ENCODE measurements at places on chromosomes 16 and 17.

DNA sequence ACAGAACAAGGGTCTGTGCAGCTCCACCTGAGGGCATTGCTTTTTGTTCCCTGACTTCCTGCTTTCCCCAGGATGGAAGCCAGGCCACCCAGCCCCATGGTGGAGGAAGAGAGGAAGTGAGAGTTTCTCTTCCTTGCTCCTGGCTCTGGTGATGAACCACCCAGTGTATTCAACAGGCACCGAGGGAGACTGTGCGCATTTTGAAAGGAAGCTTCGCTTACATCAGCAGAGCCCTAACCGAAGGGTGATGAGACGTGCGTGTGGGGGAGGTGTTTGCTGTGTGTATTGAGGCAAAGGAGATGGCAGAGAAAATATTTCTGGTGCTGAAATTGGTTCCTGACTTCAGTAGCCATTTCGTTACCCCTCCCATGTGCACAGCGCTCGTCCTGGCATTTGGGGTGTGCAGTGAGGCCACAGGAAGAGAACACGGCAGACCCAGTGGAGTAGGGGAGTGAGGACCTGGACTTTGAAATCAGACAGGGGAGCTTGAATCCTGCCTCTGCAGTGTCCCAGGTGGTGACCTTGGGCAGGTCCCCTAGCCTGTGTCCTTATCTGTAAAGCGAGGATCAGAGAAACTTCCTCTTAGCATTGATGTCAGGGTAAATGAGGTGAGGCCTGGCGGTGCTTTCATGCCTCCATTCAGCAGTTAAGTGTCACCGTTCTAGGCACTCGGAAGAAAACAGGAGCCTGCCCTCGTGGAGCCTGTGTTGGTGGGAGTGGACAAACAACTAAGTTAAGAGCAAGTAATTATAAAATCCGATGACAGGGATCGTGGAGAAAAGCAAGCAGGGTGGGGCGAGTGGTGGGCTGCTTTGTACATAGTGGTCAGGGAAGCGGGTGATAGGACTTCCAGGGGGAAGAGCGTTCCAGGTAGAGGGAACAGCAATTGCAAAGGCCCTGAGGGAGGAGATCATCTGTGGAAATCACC, 7.4 kb downstream of the CMIP start:
- DNase-seq, result peak; percentile 76

DNA sequence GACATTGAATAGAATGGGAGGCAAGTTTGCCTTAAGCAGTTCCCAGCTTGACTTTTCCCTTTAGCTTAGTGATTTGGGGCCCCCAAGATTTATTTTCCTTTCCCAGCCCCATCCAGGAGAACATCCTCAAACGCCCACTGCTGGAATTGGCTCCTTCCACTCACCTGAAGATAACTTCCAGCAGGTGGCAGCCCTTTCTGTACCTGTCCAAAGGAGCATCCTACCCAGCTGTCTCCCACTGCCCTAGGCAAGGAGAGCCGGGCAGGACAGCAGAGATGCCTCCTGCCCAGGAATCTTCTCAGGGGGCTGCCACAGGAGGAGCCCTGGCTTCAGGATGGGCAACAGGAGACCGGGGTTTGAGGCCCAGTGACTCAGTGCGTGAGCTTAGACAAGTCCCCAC, 6.4 kb downstream of the CACNG5 start:
- no peak for DNase-seq

DNA sequence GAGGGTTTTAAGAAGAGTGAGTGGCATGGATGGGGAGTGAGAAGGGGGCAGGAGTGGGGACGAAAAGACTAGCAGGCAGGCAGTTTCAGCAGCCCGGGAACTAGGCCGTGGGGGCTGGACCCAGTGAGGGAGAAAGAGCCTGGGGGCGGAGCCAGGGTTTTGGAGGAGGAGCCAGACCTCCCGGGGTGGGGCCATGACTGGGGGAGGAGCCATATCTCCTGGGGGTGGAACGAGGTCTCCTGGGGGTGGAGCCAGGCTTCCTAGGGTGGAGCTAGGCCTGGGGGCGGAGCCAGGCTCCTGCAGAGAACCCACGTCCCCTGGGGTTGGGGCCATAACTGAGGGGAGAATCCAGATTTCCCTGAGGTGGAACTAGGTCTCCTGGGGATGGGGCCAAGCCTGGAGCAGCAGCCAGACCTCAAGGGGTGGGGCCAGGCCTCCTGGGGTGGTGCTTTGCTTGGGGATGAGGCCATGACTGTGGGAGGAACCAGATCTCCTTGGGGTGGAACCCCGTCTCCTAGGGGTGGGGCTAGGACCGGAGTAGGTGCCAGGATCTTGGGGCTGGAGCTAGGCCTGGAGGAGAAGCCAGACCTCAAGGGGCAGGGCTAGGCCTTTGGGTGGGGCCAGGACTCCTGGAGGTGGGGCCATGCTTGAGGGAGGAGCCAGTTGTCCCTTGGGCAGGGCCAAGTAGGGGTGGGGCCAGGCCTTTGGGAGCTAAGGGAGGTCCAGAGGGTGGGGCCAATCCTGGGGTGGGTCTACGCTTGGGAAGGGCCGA, 41.7 kb upstream of the JPH3 start:
- DNase-seq, result peak; percentile 50

DNA sequence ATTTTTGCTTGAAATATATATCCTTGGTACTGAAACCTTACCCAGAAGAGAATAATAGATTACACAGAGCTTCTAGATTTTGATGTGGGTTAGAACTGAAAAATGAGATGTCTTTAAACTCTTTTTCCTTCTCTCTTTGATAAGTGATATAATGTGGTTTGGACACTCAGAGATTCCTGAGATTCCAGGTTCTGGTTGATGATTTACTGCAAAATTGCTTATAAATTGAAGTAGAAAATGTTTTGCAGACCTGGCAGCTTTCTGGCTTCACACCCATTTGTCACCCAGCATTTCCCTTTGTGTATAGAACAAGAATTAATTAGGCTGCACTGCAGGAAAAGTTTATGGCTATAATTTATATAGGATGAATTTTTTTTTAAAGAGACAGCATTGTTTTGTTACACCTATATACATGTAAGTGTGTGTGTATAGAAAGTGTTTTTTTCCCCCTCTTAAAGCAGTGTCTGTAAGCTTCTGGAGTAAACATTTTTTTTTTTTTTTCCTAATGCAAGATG, 23.5 kb downstream of the AATF start:
- DNase-seq, result no peak

DNA sequence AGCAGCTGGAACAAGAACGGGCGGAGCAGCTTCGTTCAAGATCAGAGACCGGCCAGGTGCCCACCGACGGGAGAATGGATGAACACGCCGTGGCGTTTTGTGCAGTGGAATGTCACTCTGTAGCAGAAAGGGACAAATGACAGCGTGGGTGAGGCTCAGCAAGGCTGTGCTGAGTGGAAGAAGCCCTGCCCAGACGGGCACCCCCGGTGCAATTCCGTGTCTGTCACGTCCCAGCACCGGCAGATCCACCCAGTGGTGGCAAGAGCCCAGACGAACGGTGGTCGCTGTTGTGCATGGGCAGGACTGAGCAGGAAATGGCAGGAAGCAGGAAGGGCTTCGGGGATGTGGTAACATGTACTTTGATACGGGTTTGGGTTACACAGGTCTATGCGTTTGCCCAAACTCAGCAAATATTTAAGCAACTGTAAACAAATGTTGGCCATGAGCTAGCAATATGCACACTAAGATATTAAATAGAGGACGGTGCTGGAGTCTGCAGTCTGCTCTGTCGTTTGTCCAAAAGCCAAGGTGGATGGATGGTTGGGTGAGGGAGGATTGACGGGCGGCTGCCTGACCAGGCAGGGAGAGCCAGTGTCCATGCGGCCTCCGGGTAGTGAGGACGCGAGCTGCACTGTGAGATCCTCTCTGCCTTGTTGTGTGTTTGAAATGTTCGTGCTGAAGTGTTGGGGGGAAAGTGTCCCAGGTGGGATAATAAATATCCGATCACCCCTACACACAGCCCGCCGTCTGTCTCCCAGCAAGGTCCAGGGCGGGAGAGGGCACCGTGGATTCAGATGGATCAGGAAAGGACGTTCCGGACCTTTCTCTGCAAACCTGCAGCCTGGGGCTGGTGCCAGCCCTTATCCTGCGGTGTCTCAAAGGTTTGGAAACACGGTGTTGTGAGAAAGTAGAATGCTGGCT, 48.4 kb downstream of the COX4I1 start:
- no peak for DNase-seq

DNA sequence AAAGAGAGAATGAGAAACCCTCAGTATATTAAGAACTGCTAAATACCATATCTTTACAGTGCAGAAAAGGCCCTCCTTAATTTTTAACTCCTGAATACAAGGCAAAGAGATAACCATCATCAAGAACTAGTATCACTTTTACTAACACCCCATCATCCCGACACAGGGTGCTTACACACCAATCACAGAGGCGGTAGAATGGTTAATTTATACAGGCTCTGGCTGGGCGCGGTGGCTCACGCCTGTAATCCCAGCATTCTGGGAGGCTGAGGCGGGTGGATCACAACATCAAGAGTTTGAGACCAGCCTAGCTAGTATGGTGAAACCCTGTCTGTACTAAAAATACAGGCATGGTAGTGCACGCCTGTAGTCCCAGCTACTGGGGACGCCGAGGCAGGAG, 4.2 kb downstream of the PSMD12 start:
- DNase-seq, result no peak

- DNase-seq, result peak; percentile 35
Observed at GRCh38 chr16:66740533-66740932, 10.9 kb downstream of the DYNC1LI2 start.

DNA sequence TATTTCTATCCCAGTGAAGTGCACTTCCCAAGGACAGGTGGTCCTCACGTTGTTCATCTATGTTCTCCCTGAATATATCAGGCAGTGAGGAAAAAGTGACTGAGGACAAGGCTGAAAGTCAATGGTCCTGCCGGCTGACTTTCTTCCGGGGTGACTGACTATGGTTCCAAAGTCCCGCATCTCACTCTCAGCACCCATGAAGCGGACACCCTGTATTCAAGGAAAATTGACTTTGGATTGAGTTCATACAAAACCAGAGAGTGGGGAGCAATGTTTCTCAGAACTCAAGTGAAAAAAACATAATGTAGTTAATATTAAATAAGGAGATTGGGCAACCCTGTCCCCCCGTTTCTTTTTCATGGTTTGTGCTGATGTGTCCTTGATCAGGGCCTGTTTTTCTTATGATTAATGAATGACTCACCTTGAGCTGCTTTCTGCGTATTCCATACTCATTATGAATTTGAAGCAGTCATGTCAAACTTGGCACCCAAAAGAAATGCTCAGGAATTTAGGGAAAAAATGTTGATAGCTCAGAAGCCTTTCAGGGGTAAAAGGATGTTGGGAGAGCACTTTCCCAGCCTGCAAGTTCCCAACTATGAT, 184.0 kb downstream of the CYLD start:
- no peak for DNase-seq

GRCh38 chr17:77274096-77274845, 133.5 kb downstream of the SEC14L1 start:
- peak; percentile 61 for DNase-seq

DNA sequence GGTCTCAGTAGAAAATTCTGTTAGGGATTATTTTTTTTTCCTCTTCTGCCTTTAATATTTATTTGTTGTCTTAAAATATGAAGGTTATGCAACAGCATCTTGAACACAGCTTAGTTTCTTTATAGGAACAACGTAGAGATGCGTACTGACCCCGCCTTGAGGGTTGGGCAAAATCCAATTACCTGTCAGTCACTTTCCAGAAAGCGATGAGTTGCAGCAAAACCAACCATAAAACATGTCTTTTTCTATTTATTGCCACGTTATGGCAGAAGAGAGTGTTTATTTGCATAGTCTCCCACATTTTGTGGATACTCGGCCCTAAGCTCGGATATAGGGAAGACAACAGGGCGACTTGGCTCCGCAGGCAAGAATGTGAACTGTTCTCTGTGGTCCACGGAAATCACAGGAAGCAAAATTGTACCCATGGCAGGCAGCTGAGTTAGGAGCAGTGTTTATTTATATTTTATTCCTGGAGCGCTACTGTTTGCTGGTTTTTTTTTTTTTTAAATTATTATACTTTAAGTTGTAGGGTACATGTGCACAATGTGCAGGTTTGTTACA, 44.3 kb upstream of the CACNG5 start:
- DNase-seq, result no peak

DNA sequence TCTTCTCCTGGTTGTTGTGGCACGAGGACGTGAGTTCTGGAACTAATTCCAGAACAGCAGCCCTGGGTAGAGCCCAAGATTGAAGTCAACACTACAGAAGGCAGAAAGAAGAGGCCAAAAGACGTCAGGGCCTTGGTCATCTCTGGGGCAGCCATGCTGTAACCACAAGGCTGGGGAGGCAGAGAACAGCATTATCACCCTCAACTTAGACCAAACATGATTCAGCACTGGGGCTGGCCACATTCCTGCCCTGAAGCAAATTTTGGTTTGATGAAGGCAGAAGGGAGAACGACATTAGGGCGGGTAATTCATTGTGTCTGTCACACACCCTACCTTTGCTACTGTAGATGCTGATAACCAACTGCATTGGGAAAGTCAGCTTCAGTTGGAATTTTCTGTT, 9.7 kb upstream of the ALOX15B start:
- no peak for DNase-seq

DNA sequence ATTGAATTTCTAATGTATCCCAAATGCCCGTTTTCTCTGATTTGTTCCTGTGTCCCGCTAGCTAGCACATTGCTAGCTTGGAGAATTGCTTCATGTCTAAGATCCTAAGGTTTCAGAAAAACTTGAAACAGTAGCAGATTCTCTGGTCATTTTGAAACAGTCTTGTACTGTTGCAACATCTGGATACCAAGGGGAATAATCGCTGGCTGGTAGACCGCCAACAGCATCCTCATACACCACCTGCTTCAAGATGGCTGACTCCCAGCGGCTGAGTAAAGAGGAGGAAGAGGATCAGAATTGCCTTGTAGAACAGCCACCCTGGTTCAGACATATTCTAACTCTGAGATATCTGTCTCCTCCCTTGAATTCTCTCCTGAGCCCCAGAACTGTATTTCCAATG, 226.7 kb upstream of the ELAC2 start:
- no peak for DNase-seq

GRCh38 chr16:3953728-3954410, 73.4 kb upstream of the CREBBP start:
- DNase-seq, result no peak

DNA sequence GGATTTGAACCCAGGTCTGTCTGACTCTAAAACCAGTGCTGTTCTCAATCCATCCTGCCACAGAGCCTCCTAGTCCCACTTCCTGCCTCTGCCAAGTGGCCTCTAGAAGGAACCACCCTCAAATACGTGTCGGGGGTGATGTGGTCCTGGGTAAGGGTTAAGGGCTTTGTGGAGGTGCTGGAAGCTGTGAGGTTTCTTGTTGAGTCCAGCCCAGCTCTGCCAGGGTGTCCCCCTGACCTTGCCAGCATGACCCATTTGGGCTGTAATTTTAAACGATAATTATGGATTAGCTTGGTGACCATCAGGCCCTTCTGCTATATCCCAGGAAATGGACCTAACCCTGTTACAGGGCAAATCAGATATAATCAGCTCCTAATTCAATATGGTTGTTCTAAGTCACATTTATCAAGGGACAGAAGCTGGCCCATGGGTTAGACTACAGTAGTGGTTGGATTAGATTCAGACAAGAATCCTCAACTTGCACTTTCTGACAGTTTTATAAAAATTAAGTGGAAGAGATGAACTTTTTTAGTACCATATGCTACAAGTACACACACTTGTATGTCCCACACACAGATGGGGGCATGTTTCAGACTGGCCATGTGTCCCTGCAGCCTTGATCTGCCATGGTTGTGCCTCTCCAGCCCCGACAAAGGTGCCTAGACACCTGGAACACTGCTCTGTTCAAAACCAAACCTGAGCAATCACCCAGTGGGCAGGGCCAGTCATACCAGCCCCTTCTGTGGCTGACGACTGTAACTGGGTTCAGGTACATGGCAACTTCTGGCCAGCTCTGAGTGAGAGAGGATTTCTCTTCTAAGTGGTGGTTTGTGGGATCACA, 48.0 kb downstream of the SMPD3 start:
- DNase-seq, result no peak

Data from inflammatory macrophage treated with lipopolysaccharide for 1 hour (primary cell).